Type B pancreatic cell (in vitro differentiated cells): ENCODE measurements at places on chromosomes 16 and 17. TPM values are rescaled to one million over a fixed set of nuclear protein-coding genes. Genes with fewer than 3 reads are reported as not detected.

DLX4 gene
- total RNA-seq: 3.1 and 10.4 TPM in 2 replicates

DNA sequence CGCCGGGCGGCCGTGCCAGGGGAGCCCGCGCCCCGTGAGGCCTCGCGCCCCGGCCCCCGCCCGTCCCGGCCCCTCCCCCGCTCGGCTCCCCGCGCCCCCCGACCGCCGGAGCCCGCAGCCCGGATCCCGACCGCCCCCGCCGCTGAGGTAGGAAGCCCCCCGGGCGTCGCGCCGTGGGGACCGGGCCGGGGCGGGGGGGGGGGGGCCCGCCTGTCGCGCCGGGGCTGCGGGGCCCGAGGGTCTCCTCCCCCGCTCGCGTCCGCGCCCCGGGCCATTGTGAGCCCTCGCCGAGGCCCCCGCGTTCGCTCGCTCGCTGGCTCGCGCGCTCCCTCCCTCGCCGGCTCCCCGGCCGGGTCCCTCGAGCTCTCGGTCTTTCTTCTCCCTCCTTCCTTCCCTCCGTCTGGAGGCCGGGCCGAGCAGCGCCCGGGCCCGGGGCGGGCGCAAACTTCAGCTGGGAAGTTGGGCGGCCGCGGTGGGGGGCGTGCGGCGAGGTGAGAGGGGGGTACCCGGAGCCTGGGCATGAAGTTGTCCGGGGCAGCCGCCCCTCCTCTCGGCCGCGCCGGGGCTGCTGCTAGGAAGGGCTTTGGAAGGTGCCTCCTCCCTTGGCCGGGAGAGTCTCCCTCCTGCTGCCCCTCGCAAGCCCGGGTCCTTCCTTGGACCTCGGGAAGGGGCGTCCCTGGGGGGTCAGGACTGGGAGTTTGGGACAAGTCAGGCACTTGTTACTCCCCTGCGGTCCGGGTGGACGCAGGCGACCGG, 419 bp downstream of the GLIS2 start:
- no peak for DNase-seq

KLHL36 gene
- total RNA-seq: 40.3 and 64.7 TPM in 2 replicates

- DNase-seq: no peak
Measured at GRCh38 chr17:27323538-27324215, 29.8 kb downstream of the WSB1 start.

GRCh38 chr17:73255671-73256181, 6.0 kb downstream of the CPSF4L start:
- DNase-seq: no peak

- DNase-seq: no peak
Measured at GRCh38 chr17:64635647-64636305, 26.3 kb downstream of the SMURF2 start.

DNA sequence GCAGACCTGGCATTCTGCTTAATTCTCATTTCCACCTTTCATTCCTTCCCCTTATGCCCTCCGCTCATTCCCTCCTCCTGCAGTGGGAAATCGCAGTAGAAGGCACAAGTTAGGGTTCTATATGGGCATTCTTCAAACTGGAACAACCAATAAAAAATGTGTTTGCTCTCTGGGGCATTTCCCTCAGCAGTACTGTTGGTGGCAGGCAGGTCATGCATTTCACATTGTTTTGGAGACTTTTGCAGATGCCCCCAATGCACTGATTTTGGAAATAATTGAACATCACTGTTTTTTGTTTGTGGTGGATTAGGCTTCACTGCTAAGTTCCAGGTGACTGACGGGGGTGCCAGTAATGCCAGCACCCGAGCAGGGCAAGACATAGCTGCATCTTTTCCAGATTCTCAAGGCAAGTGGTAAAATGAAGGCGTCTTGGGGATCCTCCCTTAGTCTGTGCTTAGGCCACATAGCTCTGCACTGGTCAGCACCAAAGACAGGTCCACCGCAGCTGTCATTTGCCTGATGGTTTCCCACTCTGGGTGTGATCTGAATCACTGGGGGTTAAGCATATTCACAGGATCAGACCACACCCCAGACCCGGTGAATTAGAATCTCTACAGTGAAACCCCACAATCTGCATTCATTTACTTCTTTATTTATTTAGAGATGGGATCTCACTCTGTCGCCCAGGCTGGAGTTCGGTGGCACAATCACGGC, 304.5 kb downstream of the CPPED1 start:
- DNase-seq: no peak

DNA sequence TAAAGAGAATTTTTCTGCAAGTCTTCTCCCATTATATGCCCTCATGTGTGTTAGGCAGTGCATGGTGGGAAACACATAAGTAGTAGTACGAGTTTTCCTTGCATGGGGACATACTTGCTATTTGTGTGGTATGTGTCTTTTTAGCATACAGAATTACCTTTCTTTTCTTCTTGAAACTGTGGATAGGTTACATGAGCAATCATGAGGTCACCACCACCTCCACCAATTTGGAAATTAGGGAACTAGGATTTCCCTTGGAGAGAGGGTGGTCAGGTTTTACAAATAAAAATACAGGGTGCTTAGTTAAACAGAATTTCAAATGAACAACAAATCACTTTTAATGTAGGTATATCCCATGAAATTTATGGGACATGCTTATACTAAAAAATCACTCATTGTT, 16.3 kb upstream of the AMZ2 start:
- DNase-seq: no peak

DNA sequence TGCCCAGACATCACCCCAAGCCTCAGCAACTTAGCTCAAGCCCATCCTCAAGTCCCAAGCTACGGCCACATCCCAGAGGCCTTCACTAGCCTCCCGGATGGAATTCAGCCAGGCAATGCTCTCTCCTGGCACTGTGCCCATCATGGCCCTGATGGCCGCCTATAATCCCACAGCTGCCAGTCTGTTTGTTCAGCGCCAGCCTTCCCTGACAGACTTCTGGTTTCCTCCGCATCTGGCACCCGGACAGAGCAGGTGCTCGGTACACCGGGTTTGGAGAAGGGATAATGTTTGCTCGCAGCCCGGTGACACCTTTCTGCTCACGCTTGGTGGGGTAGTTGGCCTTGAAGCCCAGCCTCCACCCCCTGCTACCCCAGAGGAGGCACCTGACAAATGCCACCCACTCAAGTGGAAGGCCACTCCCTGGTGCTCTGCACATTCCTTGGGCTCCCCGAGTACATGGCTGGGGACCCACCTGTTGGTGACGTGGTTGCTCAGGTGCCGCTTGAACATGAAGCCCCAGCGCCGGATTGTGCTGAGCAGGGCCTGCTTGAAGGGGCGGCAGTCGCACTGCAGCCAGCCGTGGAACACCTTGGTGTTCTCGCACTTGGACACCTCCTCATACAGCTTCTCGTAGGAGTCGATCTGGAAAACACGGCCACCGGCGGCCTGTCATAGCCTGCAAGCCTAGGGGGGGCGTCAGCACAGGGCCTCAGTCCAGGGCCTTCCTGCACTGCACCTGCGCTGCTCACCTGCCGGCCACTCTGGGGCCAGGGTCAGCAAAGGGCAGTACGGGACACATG, 47.1 kb downstream of the DNAH17 start:
- no peak for DNase-seq

RPA1 gene
- 91.5 and 129 TPM in 2 replicates for total RNA-seq

GRCh38 chr17:63035271-63035670, 69.2 kb downstream of the TANC2 start:
- no peak for DNase-seq

GRCh38 chr16:69077251-69077650, 28.2 kb upstream of the HAS3 start:
- no peak for DNase-seq

ATP5PD gene
- total RNA-seq: 239 and 287 TPM in 2 replicates

STAT5A gene
- total RNA-seq: 1.6 and 2.0 TPM in 2 replicates

GRCh38 chr17:77364941-77365583, 224.3 kb downstream of the SEC14L1 start:
- DNase-seq: no peak

ZPBP2 gene
- not detected in 2 replicates for total RNA-seq

PRAC2 gene
- total RNA-seq: not detected in 2 replicates

- no peak for DNase-seq
Measured at GRCh38 chr16:48492133-48492532, 106.9 kb upstream of the SIAH1 start.

NPIPA3 gene
- total RNA-seq: not detected in 2 replicates
